ENCODE measurements at places on chromosomes 3 and 15. TPM values are rescaled to one million over a fixed set of nuclear protein-coding genes. Genes with fewer than 3 reads are reported as not detected.

- no peaks in the 10 kb centered on the region for H3K27me3 ChIP-seq
- no peak overlapping the region for H3K27ac ChIP-seq
- no peak overlapping the region for H3K4me3 ChIP-seq
- H3K4me1 ChIP-seq = no peaks in the 10 kb centered on the region
- DNase-seq = peak; percentile 21
Observed at GRCh38 chr3:33060609-33061337, 36.2 kb downstream of the GLB1 start.

- H3K4me1 ChIP-seq = no peaks in the 10 kb centered on the region
- no peak overlapping the region for H3K27ac ChIP-seq
- DNase-seq = no peak
- no peaks in the 10 kb centered on the region for H3K27me3 ChIP-seq
- H3K36me3 ChIP-seq = no peaks in the 10 kb centered on the region
Observed at GRCh38 chr3:169686874-169687273, 23.4 kb upstream of the MECOM start.

GRCh38 chr15:94286583-94286982, 55.2 kb downstream of the MCTP2 start:
- no peak overlapping the region for H3K27ac ChIP-seq
- H3K36me3 ChIP-seq = peaks cover 9% of the 10 kb centered on the region
- DNase-seq = no peak
- no peak overlapping the region for H3K4me3 ChIP-seq
- no peaks in the 10 kb centered on the region for H3K4me1 ChIP-seq

DNA sequence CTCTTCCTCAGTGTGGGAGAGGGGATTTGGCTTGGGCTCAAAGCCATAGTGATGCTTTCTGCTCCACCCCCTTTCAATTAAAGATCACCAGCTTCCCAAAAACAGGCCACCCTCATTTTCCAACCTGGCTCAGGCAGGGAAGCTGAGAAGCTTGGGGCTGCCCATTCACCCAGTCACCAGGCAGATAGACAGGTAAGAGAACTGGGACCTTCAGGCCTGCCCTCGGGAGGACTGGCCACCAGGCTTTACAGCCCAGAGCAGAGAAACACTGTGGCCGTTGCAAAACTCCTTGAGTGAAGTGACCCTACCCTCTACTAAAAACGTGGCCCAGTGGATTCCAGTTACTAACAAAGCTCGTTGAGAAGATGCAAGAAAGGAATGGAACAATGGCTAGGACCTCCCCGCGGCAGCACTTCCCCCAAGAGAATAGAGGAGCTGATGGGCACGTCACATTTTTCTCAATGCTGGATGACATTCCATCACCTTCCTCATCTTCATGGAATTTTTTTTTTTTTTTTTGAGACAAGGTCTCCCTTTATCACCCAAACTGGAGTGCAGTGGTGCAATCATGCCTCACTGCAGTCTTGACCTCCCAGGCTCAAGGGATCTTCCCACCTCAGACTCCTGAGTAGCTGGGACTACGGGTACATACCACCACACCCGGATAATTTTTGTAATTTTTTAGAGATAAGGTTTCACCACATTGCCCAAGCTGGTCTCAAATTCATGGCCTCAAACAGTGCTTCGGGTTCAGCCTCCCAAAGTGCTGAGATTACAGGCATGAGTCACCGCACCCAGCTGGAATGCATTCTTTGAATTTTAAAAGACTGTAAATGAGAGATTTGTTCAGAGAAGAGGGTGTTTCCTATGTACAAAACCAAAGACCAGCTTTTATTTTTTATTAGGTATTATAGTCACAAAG, 37.9 kb downstream of the LIPC start:
- no peak overlapping the region for H3K27ac ChIP-seq
- H3K4me1 ChIP-seq = no peaks in the 10 kb centered on the region
- H3K27me3 ChIP-seq = no peaks in the 10 kb centered on the region
- DNase-seq = peak; percentile 19
- H3K4me3 ChIP-seq = no peak overlapping the region

GRCh38 chr3:60933824-60934223, 317.4 kb downstream of the FHIT start:
- no peaks in the 10 kb centered on the region for H3K36me3 ChIP-seq
- H3K4me1 ChIP-seq = no peaks in the 10 kb centered on the region
- no peak overlapping the region for H3K4me3 ChIP-seq
- H3K27ac ChIP-seq = no peak overlapping the region
- DNase-seq = no peak

Gene ADAMTS17
- total RNA-seq = 8.9 TPM

Gene THBS1
- 347 TPM for total RNA-seq
